Activated T-helper 2 cell treated with anti-CD3 and anti-CD28 coated beads, Interferon-gamma antibody, Interleukin-2, Interleukin-4, amounts not matched to agents 10 μg/mL and 5 μg/mL and 100 μg/mL, durations not matched to agents 14 hours and 24 hours and 36 hours (primary cell): ENCODE measurements at places on chromosomes 2 and 18. TPM values are rescaled to one million over a fixed set of nuclear protein-coding genes. Genes with fewer than 3 reads are reported as not detected.

DNA sequence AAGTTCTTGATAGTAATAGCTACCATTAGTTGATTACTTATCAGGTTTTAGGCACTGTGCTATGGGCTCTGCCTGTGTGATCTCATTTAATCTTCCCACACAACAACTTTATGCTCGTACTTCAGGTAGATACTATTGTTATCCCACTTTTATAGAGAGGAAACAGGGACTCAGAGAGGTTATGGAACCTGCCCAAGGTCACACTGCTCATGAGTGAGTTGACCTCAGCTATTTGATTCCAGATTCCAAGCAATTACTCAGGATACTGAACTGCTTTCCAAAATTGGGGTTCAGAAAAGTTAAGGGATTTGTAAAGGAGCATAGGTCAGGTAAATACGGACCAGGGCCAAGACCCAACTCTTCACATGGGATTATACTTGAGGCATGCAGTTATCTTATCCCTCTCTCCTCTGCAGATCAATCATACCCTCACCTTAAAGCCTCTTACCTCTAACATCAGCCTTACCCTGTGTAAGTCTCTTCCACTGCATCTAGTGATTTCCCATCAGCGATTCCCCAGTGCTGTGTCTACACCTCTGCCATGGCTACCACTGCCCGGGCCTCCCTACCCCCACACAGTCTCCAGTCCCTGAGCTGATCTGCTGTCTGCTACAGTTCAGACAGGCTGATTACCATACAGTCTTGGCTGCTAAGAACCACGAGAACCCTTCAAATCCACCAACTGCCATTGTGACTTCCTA lies 74.4 kb downstream of the ANTXR1 start:
- DNase-seq = no peak

DNA sequence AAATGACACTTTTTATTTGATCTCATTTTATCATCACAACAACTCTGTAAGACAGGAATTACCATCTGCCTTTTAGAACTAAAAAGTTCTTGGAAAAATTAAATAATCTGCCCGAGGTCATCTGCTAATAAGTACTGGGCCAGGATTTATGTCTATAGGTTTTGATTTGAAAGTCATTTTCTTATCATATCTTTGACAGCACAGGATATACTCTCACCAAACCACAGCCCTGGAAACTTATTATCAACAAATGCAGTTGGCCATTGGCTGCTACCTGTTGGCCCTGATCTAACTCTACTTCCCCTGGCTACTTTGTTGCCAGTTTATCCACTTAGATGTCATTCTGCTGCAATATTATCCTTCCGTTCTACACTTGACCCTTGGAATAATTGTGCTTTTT lies 354.6 kb downstream of the RAD51AP2 start:
- DNase-seq = no peak

DNA sequence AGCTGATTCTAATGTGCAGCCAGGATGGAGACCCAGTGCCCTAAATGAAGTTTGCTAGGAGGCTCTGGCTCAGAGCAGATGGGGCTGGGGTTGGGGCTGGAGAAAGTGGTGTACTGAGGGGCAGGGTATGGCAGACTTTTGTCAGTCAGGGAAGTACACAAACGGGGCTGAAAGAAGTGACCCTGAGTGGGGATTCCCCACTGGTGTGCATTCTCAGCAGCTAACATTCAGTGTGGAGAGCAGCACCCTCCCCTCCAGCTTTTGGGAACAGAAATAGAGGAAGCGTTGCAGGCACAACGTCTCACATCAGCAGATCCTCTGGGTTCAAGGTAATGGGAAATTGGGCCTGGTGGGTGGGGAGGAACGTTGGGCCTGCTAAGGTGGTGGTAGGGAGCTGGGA lies 89.1 kb upstream of the GCFC2 start:
- no peak for DNase-seq

GRCh38 chr2:44774826-44775492 lies 166.5 kb upstream of the SIX3 start:
- DNase-seq = no peak

DNA sequence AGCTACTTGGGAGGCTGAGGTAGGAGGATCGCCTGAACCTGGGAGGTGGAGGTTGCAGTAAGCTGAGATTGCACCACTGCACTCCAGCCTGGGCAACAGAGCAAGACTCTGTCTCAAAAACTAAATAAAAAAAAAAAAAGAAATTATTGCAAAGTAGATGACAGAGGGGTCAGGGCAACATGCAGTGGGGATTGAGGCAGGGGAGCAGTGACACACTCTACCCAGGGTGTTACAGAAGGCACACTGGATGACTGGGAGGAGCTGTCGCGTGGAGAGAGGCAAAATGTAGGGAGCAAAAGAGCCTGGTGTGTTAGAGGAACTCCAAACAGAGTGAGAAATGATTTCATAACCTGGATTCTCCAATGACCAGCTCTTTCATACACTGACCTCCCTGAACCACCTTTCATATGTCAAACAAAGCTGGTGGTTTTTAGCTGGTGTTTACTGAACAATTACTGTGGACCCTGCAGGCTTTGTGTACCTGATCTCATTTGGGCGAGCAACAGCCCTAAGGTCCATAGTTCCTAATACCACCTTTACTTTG lies 22.1 kb downstream of the FBXO41 start:
- no peak for DNase-seq

GRCh38 chr2:60116161-60116875 lies 437.1 kb downstream of the BCL11A start:
- no peak for DNase-seq

- no peak for DNase-seq
Measured at GRCh38 chr2:180679693-180680092, 300.7 kb upstream of the UBE2E3 start.

ABCB11 gene
- 0.02 TPM in 1 of 2 replicates, not detected in the other for total RNA-seq

SMYD5 gene
- 48.7 and 51.4 TPM in 2 replicates for total RNA-seq

KCNG2 gene
- not detected in 2 replicates for total RNA-seq

TBR1 gene
- 0.02 TPM in 1 of 2 replicates, not detected in the other for total RNA-seq

MDH1B gene
- total RNA-seq = 0.25 and 0.55 TPM in 2 replicates

SLC25A12 gene
- 27.2 and 27.3 TPM in 2 replicates for total RNA-seq

CD8B2 gene
- not detected in 2 replicates for total RNA-seq
